Activated naive CD4-positive, alpha-beta T cell treated with anti-CD3 and anti-CD28 coated beads, Interleukin-2, amount 50 U/mL, for 72 hours (primary cell): ENCODE measurements at places on chromosomes 7 and 10. TPM values are rescaled to one million over a fixed set of nuclear protein-coding genes. Genes with fewer than 3 reads are reported as not detected.

DNA sequence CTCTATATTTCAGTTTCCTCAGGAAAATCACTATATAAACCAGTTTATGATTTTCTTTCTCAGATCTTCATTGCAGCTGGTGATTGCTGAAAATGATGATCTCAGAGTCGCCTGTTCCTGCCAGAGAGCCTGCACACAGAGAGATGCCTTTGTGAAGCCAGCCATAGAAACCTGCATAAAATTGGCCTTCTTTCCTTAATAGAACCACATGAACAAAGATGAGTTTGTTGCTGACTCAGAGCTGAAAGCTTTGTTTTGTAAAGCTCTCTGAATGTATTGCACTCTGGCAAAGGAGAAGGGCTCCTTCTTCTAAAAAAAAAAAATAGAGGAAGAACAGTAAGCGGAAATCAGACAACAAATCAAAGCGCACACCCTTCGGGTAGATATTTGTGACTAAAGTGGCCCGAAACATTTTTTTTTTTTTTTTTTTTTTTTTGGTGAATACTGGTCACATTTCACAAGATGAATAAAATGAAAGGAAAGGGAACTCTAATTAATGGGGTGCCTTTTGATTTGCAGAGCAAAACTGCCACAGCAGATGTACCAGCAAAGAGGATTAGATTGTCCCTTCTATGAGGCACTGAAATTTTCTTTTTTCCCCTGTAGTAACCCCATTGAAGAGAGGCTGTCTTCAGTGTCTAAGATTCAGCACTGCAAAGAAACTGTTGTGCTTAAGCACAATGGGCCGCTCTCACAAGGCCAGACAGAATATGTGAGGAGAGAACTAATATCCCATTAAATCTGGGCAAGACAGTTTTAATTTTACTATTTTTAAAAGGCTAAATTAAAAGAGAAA lies 75.1 kb upstream of the PTPRZ1 start:
- DNase-seq, result no peak

- DNase-seq, result no peak
Observed at GRCh38 chr10:48614481-48615390, 9.9 kb upstream of the ARHGAP22 start.

DNA sequence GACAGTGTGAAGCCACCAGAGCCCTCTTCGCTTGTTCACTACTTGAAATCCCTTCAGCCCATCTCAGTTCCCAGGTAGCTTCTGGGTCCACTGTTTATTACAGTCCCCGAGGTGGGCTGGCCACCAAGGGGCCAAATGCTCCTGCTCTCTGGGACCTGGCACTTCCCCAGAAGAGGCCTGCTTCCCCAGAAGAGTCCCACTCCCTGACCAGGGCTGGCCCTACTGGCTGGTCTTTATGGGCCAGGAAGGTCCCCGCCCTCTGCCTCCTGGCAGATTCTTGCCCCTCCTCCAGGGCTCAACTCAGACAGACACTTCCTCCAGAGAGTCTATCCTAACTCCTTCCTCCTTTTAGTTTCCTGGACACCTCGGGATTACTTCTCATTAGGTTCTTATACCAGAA lies 70.7 kb upstream of the LRRC18 start:
- no peak for DNase-seq

DNA sequence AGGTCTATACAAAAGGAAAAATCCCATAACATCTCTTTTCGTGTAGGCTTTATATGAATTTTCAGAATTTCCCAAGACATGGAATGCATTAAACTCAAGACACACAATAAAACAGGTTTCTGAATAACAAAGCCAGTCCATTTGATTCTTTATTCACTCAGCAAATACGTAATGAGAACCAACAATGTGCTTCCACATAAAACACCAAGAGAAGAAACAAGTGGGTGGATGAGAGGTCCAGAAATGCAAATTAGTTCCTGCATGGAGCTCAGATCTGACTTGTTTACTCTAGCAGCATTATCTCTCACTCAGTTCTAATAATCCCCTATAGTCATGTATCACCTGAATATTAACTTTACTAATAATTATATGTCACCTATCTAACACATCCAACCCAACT lies 249.5 kb downstream of the LRRTM3 start:
- DNase-seq, result no peak

- DNase-seq, result no peak
Observed at GRCh38 chr10:112701211-112701877, 248.7 kb upstream of the TCF7L2 start.

DNA sequence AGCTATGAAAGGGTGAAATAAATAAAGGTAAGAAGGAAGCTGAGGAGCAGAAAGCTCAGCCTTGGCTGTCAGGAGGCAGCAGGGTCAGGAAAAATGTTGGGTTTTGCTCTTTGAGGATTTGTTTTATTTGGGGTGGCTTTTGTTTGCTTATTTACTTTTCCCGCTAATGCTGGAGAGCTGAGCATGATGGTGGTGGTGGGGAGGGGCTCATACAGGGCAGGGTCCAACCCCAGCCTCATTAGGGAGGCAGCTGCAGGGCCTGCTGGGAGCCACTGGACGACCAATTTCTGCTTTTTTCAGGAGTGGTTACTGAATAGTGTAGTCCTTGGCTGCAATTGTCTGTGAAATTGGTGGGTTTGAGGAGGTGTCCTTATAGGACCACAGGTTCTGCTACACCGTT lies 36.3 kb downstream of the CCM2 start:
- no peak for DNase-seq

DNA sequence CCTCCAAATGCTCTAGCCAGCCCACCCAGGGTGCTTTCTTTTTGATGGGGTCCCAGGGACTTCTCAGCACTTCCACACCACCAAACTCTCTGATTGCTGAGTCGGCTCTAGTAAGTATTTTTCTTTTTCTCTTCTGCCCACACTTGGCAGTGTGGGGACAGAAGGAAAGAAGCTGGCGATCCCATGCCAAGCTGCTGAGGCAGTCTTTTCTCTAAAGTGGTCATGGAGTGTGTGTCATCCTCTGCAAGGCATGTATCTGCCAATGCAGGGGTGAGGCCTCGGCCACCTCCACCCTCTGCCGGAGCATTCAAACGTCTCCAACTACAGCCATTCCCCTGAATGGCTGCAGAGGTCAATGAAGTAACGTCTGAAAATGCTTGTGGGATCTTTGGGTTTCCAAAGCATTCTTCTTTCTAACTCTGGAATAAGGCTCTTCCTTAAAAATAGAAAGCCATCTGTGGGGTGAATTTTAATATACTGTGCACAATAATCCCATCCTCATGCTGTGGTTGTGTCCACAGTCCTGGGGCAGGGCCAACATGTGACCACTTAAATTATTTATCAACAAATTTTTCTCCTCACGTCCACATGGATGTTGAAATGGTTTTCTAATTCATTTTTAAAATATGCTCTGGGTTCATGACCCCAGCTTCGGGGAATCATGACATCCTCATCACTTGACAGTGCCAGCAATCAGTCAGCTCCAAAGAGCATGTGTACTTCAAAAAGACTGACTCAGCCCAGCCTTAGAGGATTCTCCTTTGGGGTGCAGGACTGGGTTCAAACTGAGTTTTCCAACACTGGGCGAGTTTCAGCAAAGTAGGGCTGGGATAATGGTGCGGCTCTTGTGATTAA lies 171.3 kb upstream of the ITGB1 start:
- DNase-seq, result no peak

DNA sequence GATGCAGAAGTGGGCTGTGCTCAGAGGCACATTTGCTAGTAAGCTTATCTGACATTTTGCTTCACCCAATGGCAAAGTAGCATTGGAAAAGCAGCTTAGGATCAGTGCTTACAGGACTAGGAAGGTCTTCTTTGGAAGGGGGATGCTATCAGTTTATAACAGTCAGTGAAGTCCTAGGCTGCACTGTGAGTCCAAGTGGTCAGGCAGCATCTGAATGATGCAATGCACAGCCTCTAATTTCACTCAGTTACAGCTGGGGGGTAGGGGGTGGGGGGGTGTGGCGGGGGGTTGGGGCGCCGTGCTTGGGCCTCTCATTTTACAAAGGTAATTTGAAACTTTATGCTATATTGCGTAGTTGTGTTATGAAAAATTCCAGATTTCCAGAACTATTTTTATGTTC lies 652.3 kb upstream of the MGMT start:
- no peak for DNase-seq

DNA sequence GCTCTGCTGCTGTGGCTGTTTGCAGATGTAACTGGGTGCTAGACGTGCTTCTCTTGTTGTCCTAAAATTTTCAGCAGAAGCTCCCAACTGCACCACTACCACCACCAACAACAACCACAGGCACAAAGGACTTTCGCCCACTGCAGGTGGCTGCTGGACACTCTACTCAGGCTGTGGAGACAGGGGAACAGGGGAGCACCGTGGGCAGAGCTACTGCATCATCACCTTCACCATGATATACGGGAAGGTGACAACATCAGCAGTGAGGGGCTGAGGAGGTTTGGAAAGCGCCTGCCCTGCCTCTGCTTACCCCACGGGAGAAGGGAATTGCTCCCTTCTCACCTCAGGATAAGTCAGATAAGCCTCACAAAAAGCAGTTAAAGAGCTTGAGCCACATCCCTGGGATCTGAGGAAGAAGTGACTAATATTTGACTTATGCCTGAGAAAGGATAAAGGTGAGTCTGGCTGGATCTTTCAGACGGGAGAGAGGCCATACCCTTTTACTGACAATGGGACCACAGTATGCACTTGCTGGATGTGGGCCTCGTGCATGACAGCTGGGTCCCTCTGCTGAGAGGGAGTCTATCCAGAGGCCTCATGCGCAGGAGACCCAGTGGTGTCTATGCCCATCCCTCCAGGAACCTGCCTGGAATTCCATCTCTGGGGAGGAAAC lies 217.6 kb downstream of the KLF6 start:
- DNase-seq, result no peak

DNA sequence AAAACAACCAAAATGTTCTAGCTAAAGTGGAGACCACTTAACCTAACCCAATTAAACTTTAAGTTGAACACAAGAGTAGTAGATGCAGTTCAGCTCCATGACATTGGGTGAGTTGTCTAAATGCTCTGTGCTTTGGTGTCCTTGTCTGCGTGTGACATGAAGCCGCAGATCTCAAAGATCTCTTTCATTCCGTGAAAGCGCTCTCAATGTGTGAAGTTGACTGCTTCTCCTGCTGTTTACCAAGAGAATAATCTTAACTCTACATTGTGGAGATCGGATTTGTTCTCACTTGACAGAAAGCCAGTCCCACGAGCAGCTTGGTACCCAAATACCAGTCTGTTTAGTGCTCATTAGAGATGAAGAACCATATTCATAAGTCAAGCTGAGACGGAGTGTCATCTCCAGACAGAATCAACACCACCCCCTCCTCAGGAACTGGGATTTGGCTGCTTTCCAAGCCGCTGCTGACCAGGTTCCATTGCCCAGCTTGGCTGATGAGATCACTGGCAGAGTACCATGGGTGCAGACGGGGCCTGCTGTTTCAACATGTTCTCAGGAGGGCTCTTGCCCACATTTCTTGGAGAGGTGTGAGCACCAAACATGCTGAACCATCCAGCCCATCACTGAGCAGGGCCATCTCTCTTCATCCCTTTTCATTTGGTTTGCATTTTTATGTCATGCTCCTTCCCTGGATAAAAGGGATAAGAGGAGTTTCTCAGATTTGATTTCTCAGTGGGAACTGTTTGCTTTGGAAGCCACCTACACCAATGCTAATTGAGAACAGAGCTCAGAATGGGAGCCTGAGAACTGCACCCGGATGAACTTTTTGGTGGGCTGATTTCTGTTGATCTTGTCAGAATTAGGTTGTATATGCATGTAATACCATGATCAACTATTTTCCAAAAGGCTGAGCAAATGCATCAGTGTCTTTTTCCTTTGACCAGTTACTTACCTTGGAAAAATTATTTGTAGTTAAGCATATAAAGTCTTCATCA lies 95.8 kb upstream of the AGBL3 start:
- DNase-seq, result no peak

GRCh38 chr7:113159746-113160339 lies 41.5 kb upstream of the SMIM30 start:
- no peak for DNase-seq

- no peak for DNase-seq
Observed at GRCh38 chr7:150695654-150696053, 10.1 kb downstream of the GIMAP2 start.

GRCh38 chr7:151661587-151661986 lies 141.9 kb upstream of the RHEB start:
- no peak for DNase-seq

SLC16A9 gene
- total RNA-seq, result 0.07 TPM

SORCS3 gene
- not detected for total RNA-seq

MAT1A gene
- total RNA-seq, result not detected

JAZF1 gene
- total RNA-seq, result 3.3 TPM

GPR22 gene
- not detected for total RNA-seq

CFAP43 gene
- total RNA-seq, result not detected
